ENCODE measurements at places on chromosomes 2 and 18.

GRCh38 chr2:30577151-30577550 is 130.1 kb downstream of the LCLAT1 start:
- no peak for DNase-seq

GRCh38 chr2:150859877-150860276 is 372.4 kb upstream of the RND3 start:
- no peak for DNase-seq

GRCh38 chr18:31102941-31103340 is 720 bp upstream of the DSC2 start:
- DNase-seq, result no peak

DNA sequence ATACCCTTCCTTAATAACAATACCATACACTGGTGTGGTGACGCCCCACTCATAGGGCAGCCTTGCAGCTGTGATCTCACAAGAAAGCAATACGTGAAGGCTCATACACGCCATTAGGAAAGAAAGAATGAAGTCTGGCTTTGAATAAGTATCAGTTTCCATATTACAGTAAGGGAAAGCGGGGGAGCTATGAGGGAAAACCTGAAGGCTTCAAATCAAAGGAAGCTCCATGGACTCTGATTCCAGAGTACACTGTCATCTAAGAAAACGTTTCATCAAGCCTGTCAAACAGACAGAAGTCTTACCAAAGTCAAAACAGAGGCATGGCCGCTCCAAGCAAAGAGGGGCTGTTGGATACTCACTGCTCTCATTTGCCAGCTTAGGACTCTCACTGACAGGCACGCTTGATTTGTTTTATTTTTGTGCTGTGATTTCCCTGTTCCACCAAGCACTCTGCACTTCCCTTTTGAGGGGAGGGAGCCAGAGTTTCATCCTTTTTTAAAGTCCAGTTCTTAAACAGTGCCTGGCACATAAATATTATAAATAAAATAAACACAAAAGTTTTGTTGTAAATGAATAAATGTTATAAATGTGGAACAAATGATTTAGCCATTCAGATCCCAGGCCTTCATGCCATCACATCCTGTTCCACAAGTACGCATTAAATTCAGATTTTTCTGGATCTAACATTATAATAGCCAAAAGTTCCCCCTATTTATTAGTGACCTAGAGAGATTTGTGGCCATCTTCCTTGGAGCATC is 221.2 kb downstream of the PIEZO2 start:
- no peak for DNase-seq

GRCh38 chr18:11761553-11761952 is 72.5 kb downstream of the GNAL start:
- no peak for DNase-seq

DNA sequence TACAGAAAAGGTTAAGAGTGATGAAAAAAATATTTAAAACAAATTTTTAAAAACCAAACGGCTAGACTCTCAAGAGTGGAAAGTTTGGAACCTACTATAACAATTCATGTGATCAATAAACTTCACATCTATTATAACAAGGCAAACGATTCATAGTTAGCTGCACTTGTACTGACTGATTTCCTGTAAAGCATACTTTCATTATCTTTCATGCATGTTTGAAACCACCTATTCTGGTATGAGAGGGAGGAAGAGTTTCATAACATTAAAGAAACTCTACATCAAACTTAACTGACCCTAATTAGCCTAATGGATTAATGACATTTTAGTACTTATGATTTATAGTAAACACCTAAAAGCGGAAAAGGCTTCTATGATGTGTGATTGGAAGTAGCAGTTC is 43.7 kb upstream of the VWC2L start:
- no peak for DNase-seq

GRCh38 chr18:76621782-76622495 is 126.9 kb upstream of the ZNF516 start:
- DNase-seq, result no peak

DNA sequence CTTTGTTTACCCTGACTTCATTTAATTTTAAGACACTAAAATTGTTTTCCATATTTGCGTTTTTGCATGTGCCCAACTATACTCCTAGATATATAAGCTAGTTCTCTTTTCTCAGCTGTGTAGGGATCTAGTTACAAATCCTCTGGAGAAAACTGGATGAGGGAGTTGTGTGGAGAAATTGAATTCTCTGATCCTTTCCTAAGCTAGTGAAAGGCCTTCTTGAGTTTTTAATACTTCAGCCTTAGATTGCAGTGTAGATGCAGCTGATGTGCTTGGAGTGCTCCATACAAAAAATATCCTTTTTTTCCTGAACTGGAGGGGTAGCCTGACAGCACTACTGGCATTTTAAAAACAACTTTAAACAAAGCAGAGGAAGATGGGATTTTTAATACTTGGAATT is 8.6 kb upstream of the MTX2 start:
- no peak for DNase-seq

DNA sequence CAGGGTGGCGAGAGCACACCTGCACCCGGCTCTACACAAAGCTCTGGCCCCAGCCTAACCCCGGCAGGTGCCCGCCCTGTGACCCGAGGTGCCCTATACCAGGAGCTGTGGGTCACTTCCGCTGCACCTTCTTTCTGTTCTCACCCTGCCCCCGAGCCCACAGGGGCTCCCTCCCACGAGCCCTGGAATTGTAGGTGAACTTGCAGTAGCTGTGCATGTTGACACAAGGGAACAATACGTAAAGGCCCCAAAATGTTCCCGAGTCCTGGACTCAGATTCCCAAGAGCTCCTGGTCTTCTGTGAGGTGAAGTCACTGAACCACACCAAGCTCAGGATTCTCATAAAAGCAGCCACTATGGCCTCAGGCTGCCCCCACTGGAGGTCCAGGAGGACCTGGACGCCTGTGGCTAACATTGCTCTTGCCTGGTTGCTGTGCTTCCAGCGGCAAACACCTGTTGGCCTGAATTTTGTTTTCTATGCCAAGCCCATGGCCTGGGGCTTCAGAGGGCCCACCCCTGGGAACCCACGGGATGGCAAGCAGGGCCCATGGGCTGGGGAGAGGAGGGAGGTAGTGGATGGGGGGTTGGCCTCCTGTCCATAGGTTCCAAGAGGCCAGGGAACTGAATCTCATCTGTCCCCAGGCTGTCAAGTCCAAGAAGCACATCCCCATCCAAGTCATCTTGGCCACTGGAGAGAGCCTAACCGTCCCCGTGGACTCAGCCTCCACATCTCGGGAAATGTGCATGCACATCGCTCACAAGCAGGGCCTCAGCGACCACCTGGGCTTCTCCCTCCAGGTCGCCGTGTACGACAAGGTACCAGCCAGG is 23.2 kb upstream of the GPR17 start:
- DNase-seq, result no peak

- no peak for DNase-seq
Observed at GRCh38 chr2:85978883-85979780, 90.3 kb upstream of the ST3GAL5 start.

DNA sequence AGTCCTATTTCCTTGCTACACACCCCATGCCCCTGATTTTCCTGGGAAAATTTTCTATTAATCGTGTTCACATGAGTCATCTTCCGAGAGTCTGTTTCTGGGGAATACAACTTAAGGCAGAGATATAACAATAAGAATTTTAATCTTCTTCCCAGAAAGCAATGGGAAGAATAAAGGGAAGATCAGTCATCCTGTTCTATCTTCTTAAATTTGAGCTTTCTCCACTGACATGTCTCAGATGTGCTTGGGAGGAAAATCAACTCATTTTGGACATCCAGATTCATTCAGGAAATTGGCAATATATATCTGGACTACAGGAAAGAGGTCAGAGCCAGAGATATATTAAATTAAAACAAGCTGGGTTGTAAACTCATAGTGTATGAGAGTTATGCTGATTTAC is 62.3 kb upstream of the SPAG16 start:
- no peak for DNase-seq

DNA sequence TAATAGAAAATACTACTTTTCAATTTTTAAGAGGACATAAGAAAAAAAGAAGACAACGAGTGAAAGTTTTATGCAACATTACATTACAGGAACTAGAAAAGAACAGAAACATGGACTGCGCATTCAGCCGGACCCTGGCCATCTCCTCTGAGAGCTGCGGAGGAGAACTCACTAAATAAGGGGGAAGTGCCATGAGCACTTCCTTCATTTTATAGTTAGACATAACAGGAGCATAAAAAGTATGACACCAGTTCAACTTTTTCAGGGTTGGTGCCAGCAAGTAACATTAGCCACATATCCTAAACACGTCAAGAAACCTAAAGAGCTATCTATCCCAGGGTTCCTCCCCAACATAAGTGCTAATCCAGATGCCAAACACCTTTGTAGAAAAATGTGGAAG is 78.0 kb upstream of the SERTAD2 start:
- DNase-seq, result no peak

- DNase-seq, result no peak
Observed at GRCh38 chr2:241269707-241270520, 45.6 kb downstream of the HDLBP start.

GRCh38 chr2:121662656-121663055 is 13.4 kb upstream of the CLASP1 start:
- no peak for DNase-seq

- no peak for DNase-seq
Observed at GRCh38 chr2:218878926-218879761, 1.5 kb upstream of the WNT10A start.

DNA sequence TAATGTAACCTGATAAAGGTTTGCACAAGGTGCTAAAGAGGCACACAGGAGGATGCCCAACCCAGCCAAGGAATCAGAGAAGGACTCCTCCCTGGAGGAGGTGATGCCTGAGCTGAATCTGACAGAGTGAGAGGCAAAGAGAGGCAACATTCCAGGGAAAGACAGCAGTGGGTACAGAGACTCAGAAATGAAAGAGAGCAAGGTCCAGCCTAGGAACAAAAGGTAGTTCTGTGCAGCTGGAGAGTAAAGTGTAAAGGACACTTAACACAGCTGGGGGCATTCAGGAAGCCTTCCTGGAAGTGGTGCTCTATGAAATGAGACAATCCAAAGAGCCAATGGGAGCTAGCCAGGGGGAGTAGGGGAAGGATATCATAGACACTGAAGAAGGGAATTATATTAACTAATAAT is 181.0 kb upstream of the GLI2 start:
- DNase-seq, result no peak

DNA sequence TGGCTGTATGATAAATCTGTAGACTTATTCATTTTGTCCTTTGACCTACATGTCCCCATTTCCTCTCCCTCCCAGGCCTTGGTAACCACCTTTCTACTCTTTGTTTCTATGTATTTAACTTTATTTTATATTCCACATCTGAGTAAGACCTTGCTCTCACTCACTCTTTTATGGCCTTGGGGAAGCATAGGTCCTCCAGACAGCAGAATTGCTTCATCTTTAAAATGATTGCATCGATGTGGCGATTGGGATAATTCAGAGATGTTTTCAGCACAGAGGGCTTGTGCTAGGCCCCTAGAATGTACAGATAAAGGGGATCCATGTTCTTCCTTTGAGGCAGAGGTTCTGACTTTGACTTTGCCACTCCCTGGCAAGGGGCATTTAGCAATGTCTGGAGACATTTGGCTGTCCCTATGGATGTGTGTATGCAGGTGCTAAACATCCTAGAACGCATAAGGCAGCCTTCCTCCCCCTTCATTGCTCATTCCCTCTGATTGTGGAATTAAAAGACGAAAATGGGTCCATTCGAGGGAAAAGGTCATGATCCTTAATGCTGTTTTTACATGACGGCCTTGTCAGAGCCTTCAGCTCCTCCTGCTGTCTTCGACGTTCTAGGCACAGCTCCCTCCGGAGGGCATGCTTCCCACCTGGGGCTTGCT is 1.2 kb upstream of the GPR39 start:
- DNase-seq, result no peak

DNA sequence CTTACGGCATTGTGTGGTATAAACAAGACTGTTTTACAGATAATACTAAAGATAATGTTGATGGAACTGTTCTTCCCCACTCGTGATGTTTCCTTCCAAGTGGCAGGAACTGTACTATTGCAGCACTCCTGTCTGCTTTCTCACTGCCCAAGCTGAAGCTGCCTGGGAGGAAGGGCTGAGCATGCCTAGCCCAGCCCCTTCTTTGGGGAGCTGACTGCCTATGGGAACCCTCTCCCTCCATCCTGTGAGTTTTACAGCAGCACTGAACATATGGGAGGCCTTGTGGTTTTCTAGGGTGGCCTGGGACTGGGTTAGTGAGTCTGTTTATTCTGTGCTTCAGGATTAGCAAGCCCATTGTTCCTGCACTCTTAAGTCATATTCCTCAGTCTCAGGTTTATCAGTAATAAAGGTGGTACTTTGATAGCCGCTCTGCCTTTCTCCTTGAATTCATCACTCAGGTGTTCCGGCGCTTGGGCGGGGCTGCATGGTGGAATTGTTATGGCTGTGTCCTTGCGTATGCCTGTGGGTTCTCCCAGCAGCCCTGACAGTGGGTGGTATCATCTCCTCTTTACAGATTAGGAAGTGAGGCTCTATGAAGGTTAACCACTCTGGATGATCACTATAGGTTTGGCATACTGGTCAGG is 379.7 kb downstream of the PTPRM start:
- DNase-seq, result no peak

DNA sequence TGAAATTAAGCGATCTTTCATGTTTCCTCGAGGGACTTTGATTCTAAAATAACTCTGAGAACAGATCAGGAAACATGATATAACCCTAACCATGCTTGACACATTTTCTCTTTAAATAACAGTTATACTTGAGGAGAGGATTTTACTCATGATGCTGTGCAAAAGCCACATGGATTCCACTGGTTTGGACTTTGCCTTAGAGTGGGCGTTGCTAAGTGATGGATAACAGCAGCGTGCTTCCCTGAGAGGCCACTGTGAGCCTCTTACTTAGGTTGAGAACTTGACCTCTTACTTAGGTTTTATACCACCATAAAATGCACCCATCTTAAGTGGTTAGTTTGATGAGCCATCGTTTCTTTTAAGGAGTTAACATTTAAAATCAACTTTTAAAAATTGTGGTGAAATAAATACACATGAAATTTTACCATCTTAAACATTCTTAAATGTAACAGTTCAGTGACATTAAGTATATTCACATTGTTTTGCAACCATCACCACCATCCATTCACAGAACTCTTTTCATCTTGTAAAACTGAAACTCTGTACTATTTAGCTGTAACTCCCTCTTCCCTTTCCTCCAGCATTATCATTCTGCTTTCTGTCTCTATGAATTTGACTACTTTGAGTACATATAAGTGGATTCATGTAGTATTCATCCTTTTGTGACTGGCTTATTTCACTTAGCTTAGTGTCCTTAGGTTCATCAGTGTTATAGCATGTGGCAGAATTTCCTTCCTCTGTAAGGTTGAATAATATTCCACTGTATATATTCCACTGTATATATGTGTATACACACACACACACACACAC is 22.6 kb downstream of the ANXA4 start:
- no peak for DNase-seq

All from HL-60 (cell line).